Suprapubic skin (tissue), 4 donors: ENCODE measurements at places on chromosomes 1 and 21. TPM values are rescaled to one million over a fixed set of nuclear protein-coding genes. Genes with fewer than 3 reads are reported as not detected.
A peak's percentile ranks its signal among the peaks of the same experiment; 100 is the strongest.

DNA sequence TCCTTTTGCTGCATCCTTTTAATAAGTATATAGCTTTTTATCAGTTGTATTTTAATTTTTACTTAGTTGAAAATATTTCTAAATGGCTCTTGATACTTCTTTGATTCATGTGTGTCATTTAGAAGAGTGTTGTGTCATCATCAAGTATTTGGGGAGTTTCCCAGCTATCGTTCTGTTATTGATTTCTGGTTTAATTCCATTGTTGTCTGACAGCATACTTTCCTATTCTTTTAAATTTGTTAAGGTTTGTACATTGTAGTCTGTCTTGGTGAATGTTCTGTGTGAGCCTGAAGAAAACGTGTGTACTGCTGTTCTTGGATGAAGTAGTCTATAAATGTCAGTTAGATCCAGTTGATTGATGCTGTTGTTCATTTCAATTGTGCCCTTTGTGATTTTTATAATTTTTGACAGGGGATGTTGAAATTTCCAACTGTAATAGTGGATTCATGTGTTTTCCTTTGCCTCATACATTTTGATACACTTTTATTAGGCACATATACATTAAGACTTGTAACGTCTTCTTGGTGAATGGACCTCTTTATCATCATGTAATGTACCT lies 24.8 kb downstream of the SDCCAG8 start:
- no peak overlapping the region for H3K4me3 ChIP-seq
- no peak for DNase-seq
- no peaks in the 10 kb centered on the region for H3K27me3 ChIP-seq
- H3K27ac ChIP-seq: no peak overlapping the region

- H3K4me3 ChIP-seq: no peak overlapping the region
- no peak overlapping the region for H3K27ac ChIP-seq
- H3K27me3 ChIP-seq: no peaks in the 10 kb centered on the region
- H3K36me3 ChIP-seq: no peaks in the 10 kb centered on the region
- no peaks in the 10 kb centered on the region for H3K4me1 ChIP-seq
Observed at GRCh38 chr1:119184972-119185371, 44.5 kb upstream of the WARS2 start.

- H3K27ac ChIP-seq: no peak overlapping the region
- no peaks in the 10 kb centered on the region for H3K4me1 ChIP-seq
- DNase-seq: no peak
- H3K4me3 ChIP-seq: no peak overlapping the region
Observed at GRCh38 chr1:6998267-6998666, 213.0 kb downstream of the CAMTA1 start.

DNA sequence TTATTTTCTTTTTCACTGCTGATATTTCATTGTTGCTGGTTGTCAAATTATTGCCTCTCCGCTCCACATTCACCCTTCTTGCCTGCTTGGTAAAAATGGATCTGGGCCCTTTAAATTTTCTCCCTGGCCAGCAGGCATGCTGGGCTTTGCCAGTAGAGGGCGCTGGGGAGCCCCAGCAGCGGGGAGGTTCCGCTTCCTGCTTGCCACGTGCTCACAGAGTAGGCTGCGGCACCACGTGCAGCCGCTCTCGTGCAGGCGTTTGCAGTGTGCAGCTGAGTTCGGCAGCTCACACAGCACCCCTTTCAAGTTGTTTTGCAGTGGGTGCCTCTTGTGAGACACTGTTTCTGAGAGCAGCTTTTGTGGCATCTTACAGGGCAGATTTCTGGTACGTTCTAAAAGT lies at the start of gene ACTL8:
TSS of gene ACTL8 (plus strand) at position 214 of the 400 bp plus-strand sequence. CDS start 67,676 bp downstream, outside the sequence.
- H3K27me3 ChIP-seq: peaks cover 3% of the 10 kb centered on the region
- no peak within 1 kb of the TSS for H3K27ac ChIP-seq
- H3K4me3 ChIP-seq: no peak within 1 kb of the TSS
- no peak for DNase-seq

GRCh38 chr1:153679337-153680119 lies 1.0 kb downstream of the NPR1 start:
- no peak for DNase-seq
- H3K4me1 ChIP-seq: peaks cover 26% of the 10 kb centered on the region
- H3K36me3 ChIP-seq: peaks cover 5% of the 10 kb centered on the region
- H3K4me3 ChIP-seq: peak overlapping the region; percentile 50
- H3K27ac ChIP-seq: peak overlapping the region; percentile 34

The HSD11B1 gene
- total RNA-seq: 88.5 TPM

- H3K4me1 ChIP-seq: no peaks in the 10 kb centered on the region
- no peak overlapping the region for H3K4me3 ChIP-seq
- H3K27me3 ChIP-seq: no peaks in the 10 kb centered on the region
- H3K27ac ChIP-seq: no peak overlapping the region
- H3K36me3 ChIP-seq: no peaks in the 10 kb centered on the region
- DNase-seq: no peak
Observed at GRCh38 chr1:242784084-242784483, 259.6 kb upstream of the PLD5 start.

- H3K4me1 ChIP-seq: no peaks in the 10 kb centered on the region
- peaks cover 51% of the 10 kb centered on the region for H3K36me3 ChIP-seq
- no peak overlapping the region for H3K4me3 ChIP-seq
Observed at GRCh38 chr1:17696417-17697301, 58.5 kb upstream of the ACTL8 start.

DNA sequence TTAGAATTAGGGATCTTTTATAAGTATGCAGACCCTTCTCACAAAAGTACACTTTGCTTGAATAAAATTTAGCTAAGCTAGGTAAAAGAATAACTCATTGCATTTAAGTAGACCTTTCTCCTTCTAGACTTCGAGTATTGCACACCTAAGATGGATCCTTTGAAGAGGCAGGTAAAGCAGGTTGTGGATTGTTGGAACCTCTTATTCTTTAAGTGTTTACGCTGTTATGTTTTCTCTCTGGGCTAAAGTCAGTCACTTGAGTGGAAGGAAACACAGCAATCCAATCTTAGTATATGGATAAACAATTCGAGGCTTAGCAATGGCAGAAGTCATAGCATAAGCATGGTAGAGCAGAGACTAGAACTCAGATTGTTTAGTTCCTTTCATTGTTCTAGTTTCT lies 11.4 kb downstream of the MAGI3 start:
- H3K4me1 ChIP-seq: peaks cover under 1% of the 10 kb centered on the region
- H3K27me3 ChIP-seq: no peaks in the 10 kb centered on the region
- H3K27ac ChIP-seq: no peak overlapping the region
- H3K4me3 ChIP-seq: no peak overlapping the region
- H3K36me3 ChIP-seq: no peaks in the 10 kb centered on the region

DNA sequence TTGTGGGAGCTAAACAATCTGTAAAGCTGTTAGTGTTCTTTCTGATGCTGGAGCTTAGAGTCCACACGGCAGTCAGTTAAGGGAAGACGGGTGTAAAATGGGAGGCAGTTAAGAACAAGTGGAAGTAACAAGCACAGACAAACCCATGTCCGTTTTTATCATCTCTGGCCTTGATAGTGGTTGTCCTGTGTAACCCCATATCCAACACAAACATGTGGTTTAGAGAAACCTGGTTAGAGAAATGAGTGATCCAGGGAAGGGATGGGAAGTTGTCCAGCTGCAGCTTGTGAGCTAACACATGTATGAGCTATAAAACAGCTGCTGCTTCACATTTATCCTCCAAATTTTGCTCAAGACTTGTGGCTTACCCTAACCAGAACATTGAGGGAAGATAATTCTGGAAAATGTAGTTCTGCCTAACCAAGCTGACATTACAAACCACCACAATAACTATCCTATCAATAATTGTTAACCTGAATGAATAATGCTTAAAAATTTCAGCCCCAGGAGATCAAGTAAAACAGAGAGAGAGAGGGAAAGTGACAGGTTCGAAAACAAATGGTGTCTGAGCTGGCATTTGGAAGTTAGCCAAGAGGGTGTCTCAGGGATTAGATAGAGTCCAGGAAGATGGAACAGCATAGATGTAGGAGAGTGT lies 10.6 kb upstream of the C1orf162 start:
- peaks cover 52% of the 10 kb centered on the region for H3K36me3 ChIP-seq
- H3K27ac ChIP-seq: no peak overlapping the region
- no peaks in the 10 kb centered on the region for H3K4me1 ChIP-seq
- DNase-seq: no peak
- no peak overlapping the region for H3K4me3 ChIP-seq

GRCh38 chr1:221543529-221544120 lies 198.3 kb downstream of the DUSP10 start:
- DNase-seq: no peak
- H3K4me3 ChIP-seq: no peak overlapping the region
- no peak overlapping the region for H3K27ac ChIP-seq
- H3K4me1 ChIP-seq: peaks cover 4% of the 10 kb centered on the region
- H3K27me3 ChIP-seq: no peaks in the 10 kb centered on the region

The S100A12 gene
- not detected for total RNA-seq

DNA sequence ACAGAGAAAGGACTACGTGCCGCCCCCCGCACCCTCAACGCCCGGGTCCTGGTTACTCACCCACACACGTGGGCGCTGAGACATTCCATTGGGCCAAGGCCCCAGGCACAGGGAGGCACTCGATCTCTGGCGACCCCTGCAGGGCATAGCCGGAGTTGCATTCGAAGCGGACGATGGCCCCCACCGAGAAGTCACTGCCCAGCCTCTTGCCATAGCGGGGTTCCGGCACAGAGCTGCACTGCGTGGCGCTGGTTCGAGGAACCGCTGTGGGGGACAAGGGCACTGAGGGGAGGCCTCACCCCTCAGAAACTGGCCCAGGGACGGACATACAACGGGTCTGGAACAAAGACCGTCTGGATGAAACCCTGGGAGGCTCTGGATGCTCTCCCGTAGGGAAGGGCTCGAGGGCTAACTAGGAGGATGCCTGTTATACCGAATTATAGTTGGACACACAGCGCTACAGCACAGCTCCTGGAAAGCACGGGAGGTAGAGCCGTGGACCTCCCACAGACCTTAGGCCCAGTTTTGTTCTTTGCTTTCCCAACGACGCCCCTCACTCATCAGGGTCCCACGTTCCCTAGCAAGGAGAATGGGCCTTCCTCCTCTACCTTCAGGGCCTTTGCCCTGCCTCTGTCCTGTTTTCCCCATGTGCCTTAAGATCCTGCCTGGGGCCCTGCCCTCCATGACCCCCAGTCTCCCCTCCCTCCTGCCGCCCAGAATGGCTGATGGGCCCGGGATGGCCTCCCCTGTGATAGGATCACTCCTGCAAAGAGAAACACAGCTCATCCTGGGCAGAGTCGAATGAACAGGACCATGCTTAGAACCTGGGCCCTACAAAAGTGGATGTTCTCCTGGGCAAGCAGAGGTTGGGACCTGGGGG lies 152.8 kb downstream of the ZSCAN20 start:
- H3K36me3 ChIP-seq: no peaks in the 10 kb centered on the region
- no peak for DNase-seq
- H3K27ac ChIP-seq: no peak overlapping the region
- H3K4me3 ChIP-seq: no peak overlapping the region
- no peaks in the 10 kb centered on the region for H3K4me1 ChIP-seq

The PODN gene
- total RNA-seq: 19.0 TPM

DNA sequence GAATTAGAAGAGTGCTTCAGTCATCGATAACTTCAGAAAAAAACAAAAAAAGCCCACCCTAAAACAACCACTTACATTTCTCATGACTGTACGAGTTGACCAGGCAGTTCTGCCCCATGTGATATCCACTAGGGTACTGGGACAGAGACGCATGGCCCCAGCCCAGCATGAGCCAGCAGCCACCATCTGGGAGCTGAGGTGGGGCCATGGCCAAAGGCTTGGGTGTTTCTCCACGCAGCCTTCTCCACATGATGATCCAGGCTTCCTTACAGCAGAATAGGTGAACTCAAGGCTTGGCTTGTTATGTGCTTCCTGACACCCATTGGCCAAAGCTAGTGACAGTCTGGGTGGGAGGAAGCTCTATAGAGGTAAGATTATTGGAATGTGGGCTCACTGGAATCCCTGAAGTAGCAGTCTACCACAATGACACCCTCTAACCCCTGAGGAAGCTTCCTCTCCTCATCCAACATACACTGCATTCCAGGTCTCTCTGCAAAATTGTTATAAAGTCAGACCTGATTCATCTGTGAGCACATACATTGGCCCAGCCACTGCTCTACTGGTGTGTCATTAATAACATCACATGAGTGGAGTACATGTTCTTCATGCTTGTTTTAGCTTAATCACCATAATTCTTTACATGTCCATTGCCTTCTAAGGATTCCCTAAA lies 66.3 kb upstream of the NTPCR start:
- no peak overlapping the region for H3K4me3 ChIP-seq
- H3K4me1 ChIP-seq: no peaks in the 10 kb centered on the region
- H3K27me3 ChIP-seq: peaks cover 4% of the 10 kb centered on the region
- DNase-seq: no peak
- H3K36me3 ChIP-seq: no peaks in the 10 kb centered on the region

GRCh38 chr1:29397256-29397590 lies 160.9 kb downstream of the PTPRU start:
- no peak for DNase-seq
- H3K4me1 ChIP-seq: no peaks in the 10 kb centered on the region
- H3K27me3 ChIP-seq: peaks cover 7% of the 10 kb centered on the region
- H3K4me3 ChIP-seq: no peak overlapping the region

GRCh38 chr1:80882553-80882952 lies 918.2 kb upstream of the ADGRL2 start:
- H3K4me3 ChIP-seq: no peak overlapping the region
- no peak for DNase-seq
- no peaks in the 10 kb centered on the region for H3K4me1 ChIP-seq
- no peaks in the 10 kb centered on the region for H3K36me3 ChIP-seq

The C1QC gene
- total RNA-seq: 31.9 TPM

The GCSAML gene
- not detected for total RNA-seq

DNA sequence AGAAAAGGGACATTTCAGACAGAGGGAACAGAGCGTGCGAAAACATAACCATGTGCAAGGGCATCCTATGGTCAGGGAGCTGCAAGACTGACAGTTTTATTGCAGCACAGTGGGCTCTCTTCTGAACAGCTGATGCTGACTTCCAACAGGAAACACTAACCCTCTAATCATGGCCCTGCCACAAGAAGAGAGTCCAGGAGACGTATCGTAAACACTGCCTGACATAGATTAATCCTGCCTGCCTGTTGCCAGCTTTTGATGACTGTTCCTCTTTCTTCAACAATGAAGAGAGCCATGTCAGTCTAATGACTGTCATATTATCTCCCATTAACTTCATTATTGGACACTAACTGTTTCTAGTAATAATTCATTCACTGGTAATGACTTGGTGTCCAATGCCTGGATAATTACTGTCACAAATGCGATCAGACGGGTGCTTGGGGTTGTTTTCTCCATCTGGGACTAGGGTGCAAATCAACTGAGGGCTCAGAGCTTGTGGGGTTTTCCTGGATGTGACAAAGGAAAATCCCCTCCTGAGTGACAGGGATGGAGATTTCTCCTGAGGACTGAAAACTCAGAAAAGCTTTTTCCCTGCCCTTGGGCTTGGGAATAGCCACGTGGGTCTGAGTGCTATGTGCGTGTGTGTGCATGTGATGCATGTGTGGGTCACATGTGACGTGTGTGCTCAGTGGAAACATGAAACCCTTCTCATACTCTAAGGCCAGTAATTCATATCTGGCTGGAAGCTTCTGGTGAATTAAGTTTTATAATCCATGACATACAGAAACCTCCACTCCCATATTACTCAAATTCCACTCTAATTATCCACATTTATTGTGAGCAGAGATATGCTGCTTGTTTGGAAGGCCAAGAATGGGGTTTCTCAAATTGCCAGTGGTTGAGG lies 144.0 kb upstream of the PLXNA2 start:
- no peak overlapping the region for H3K27ac ChIP-seq
- no peak overlapping the region for H3K4me3 ChIP-seq
- DNase-seq: no peak
- no peaks in the 10 kb centered on the region for H3K36me3 ChIP-seq
- H3K4me1 ChIP-seq: no peaks in the 10 kb centered on the region
